NCI-H187 (cell line): ENCODE measurements at places on chromosomes 7 and 10.

DNA sequence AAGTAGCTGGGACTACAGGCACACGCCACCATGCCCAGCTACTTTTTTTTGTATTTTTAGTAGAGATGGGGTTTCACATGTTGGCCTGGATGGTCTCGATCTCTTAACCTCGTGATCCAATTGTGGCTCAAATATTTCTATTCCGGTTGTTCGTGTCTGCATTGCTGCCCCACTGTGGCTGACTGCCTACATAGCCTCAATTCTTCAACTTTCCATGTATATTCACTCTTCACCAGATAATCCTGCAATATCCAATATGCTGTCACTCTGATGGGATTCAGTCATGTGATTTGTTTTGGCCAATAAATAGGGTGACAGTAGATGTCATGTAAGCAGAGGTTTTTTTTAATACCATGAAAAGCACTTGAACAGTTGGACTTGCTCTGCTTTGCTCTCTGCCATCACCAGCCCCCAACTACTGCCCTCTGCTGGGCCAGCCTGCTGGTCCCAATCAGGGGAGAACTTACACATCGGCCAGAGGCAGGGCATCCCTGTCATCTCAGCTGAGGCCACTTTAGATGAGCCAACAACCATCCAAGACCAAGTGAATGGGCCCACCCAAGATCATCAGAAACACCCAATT is 56.7 kb downstream of the NSUN6 start:
- DNase-seq, result no peak

GRCh38 chr10:119120413-119120867 is 16.5 kb downstream of the DENND10 start:
- no peak for DNase-seq

DNA sequence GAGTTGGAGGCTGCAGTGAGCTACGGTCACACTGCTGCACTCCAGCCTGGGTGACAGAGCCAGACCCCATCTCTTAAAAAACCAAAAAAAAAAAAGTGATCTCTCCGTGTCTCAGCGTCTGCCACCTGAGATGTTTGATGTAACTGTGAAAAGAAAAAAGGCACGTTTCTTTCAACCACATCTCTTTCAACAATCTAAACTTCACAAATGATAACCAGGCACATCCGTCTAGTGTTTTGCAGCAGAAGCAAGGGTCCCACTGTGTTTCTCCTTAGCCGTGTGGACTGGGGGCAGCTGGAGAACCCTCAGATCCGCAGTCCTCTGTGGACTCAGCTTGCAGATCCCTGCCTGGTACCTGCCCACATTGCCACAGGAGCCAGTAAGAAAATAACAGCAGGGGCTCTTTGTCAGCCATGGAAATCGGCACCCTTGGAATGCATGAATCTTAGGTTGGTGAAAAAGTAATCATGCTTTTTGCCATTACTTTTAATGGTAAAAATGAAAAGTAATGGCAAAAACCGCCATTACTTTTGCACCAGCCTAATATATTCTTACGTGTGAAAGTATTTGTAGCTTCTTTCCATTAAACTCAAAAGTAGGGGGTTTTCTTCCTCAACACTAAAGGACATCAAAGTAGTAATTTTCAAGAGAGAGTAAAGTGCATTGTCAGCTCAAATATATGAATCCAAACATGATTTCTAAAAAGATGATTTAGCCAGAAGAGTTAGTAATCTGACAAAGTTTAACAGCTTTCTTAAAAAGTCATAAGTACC is 276.5 kb downstream of the CCDC3 start:
- no peak for DNase-seq

DNA sequence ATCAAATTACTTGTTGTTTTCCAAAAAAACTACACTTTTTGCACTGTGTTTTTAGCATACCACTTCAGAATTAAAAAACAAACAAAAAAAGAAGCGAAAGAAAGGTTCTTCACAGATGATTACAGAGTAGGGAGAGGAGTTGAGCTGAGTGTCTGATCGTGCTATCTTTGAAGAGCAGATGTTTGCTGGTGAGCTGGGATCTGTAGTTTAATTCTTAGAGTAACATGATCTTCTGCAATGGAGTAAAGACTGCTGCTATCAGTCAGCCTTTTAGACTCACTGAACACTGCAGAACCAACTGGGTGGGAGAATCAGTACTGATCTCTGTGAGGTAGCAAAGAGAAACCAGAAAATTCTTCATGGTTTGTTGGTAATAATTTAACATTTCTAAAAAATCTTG is 1197.8 kb upstream of the SORCS1 start:
- no peak for DNase-seq

GRCh38 chr7:81482600-81483186 is 287.2 kb downstream of the HGF start:
- DNase-seq, result no peak

DNA sequence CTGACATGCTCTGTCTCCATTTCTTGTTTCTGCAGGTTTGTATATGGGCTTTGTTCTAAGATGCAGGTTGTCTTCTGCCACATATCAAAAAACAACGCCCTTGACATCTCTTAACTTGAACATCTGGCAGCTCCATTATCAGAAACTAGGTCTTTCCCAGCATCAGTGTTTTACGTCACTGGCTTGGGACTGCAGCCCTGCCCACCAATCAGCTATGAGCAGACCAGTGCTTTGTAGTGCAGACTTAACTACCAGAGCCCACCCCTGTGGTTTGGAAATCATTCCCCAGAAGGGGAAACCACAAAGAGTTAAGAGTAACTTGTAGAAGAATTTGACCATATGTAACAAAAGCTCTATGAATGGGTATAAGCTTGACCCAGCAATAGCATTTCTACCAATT is 132.4 kb downstream of the SEPTIN14 start:
- DNase-seq, result no peak
